Neural crest cell (in vitro differentiated cells): ENCODE measurements at places on chromosomes 16 and 17.

GRCh38 chr16:17998550-17998949 lies 338.0 kb downstream of the NPIPA8 start:
- no peaks in the 10 kb centered on the region for H3K4me1 ChIP-seq
- no peak overlapping the region for H3K27ac ChIP-seq
- peaks cover 20% of the 10 kb centered on the region for H3K27me3 ChIP-seq
- H3K36me3 ChIP-seq: no peaks in the 10 kb centered on the region
- DNase-seq: no peak
- no peak overlapping the region for H3K4me3 ChIP-seq

GRCh38 chr16:84868829-84869472 lies 49.2 kb downstream of the CRISPLD2 start:
- H3K4me1 ChIP-seq: peaks cover 22% of the 10 kb centered on the region
- no peak for DNase-seq
- H3K27ac ChIP-seq: no peak overlapping the region
- no peak overlapping the region for H3K4me3 ChIP-seq

DNA sequence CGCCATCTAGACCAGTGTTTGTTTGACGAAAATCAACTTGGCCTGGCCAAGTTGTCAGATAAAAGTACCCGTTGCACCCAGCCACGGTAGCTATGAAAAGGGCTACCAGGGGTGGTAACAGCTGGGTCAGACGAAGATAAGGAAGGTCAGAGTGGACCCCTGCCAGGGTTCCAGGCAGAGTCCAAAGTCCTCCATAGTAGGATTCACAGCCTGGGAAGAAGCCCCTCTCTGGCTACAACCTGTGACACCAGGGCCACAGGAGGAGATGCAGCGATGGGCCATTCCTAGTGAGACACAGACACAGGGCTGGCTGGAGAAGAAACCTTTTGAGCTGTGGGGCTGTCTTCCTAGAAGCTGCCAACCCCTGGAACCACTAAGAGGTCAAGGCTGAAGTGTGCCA lies 39.3 kb downstream of the MEAK7 start:
- H3K4me3 ChIP-seq: no peak overlapping the region
- no peak overlapping the region for H3K27ac ChIP-seq
- H3K4me1 ChIP-seq: peaks cover 4% of the 10 kb centered on the region

DNA sequence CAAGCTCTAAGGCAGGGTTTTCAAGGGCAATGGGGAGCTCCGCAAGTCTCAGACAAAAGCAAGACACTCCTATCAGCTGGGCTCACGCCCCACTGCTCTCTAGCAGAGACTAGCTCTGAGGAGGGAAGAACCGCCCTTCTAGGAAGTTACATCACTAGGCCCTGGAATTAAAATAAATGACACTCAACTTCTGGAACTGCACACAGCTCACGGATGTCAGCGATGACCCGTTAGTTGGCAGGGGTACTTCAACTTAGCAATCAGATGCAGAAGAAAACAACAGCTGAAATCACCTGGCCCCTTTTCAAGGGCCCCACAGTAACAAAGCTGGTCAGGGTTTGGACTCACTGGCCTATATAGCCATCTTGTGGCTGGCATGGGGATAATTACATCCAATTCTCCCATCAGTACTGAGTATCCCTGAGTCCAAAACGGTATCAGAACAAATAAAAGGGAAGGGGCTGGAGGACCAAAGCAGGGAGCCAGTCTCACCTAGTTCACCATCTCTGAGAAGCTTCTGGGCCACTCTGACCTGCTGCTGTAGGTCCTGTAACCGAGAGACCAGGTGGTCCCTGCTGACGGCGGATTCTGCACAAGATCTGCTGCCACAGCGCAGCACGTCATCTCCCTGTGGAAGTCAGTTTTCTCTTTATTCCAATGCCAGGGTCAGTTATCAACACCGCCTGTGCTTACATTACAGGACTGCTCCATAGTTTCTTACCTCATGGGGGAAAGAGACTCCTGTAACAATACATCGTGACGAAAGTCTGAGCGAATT lies 22.2 kb downstream of the SERPINF1 start:
- DNase-seq: no peak
- H3K36me3 ChIP-seq: peaks cover 4% of the 10 kb centered on the region
- H3K4me1 ChIP-seq: peaks cover 3% of the 10 kb centered on the region
- no peaks in the 10 kb centered on the region for H3K27me3 ChIP-seq

GRCh38 chr16:68685685-68686478 lies 40.8 kb downstream of the CDH3 start:
- no peaks in the 10 kb centered on the region for H3K4me1 ChIP-seq
- H3K27ac ChIP-seq: no peak overlapping the region
- H3K27me3 ChIP-seq: no peaks in the 10 kb centered on the region
- DNase-seq: no peak
- no peak overlapping the region for H3K4me3 ChIP-seq

GRCh38 chr17:9217151-9218056 lies 196.1 kb downstream of the NTN1 start:
- H3K27ac ChIP-seq: peak overlapping the region; percentile 89
- H3K36me3 ChIP-seq: peaks cover 18% of the 10 kb centered on the region
- H3K4me3 ChIP-seq: no peak overlapping the region
- DNase-seq: no peak

GRCh38 chr17:15289285-15290183 lies 24.4 kb upstream of the PMP22 start:
- no peak for DNase-seq
- peaks cover 10% of the 10 kb centered on the region for H3K4me1 ChIP-seq
- peak overlapping the region; percentile 31 for H3K27ac ChIP-seq
- H3K4me3 ChIP-seq: no peak overlapping the region
- no peaks in the 10 kb centered on the region for H3K27me3 ChIP-seq

DNA sequence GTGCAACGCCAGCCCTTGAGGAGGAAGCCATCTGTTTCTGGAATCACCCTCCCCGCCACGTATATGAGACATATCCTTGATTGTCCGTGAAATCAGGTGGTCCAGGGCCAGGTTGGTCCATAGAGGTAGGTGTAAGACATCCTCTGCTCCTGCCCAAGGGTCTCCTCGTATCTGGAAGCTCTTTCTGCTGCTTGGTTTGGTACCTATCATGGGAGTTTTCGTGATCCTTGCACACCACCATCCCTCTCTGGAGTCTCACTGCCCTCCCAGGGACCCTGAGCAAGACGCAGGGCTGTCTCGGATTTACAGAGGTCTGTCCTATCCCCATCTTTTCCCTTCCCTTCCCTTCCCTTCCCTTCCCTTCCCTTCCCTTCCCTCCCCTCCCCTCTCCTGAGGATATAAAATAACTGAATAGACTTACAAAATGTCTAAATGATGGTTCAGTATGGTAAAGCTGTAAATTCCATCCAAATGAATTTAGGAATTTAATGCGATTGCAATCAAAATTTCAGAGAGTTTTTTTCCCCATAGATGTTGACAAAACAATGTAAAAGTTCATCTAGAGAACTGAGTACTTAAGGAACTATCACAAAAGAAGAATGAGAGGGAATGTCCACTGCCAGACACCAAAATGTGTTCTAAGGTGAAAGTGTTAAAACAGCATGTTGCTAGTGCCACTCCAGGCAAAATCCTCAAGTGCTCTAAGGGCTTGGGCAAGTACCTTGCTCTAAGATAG lies 2.0 kb upstream of the CCDC42 start:
- H3K27ac ChIP-seq: no peak overlapping the region
- peak overlapping the region; percentile 88 for H3K4me3 ChIP-seq
- H3K27me3 ChIP-seq: peaks cover 16% of the 10 kb centered on the region
- H3K36me3 ChIP-seq: no peaks in the 10 kb centered on the region
- H3K4me1 ChIP-seq: peaks cover 14% of the 10 kb centered on the region
- no peak for DNase-seq

DNA sequence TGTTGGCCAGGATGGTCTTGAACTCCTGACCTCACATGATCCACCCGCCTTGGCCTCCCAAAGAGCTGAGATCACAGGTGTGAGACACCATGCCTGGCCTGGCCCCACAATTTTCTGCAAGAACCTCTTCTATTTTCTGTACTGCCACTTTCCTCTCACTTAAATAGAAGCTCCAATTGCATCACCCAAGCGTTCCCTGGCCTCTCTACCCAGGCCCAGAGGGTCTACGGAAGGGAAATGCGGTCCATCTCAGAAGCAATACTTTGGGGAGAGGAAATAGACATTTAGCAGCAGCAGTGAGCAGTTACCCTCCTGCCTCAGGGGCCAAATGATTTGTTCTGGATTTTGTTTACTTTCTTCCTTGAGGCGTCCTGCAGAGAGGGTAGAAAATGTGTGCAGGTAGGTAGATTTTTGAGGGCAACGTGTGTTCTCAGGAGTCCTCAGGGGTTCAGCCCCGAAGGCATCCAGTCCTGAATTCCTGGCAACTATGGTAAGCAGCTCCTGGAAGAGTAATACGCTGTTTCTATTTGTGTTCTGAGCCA lies 11.0 kb downstream of the SLC6A4 start:
- H3K27me3 ChIP-seq: peaks cover 11% of the 10 kb centered on the region
- no peak overlapping the region for H3K27ac ChIP-seq
- peaks cover 49% of the 10 kb centered on the region for H3K4me1 ChIP-seq
- H3K36me3 ChIP-seq: no peaks in the 10 kb centered on the region
- no peak for DNase-seq
- H3K4me3 ChIP-seq: no peak overlapping the region

- peaks cover 5% of the 10 kb centered on the region for H3K36me3 ChIP-seq
- peaks cover 5% of the 10 kb centered on the region for H3K4me1 ChIP-seq
- H3K27ac ChIP-seq: no peak overlapping the region
- no peak for DNase-seq
- H3K4me3 ChIP-seq: no peak overlapping the region
Observed at GRCh38 chr17:78224231-78225087, 7.0 kb upstream of the TMEM235 start.

DNA sequence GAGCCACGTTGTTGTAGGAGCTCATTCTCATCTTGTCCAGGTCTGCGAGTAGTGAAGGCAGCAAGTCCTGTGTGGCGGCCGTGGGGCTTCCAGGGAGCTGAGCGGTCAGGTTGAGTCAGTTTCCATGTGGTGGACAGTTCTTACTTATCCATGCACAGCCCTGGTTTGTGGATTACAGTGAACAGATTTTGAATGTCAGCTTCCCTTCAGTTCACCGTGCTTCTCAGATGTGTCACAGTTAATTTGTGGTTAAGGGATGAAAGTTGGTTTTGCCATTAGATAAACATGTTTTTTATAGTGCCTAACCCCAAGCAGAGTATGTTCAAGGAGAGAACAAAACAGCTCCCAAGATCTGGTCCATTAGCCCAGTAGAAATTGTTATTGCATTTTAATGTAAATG lies 103.1 kb downstream of the RPTOR start:
- peaks cover 7% of the 10 kb centered on the region for H3K36me3 ChIP-seq
- DNase-seq: no peak
- H3K27ac ChIP-seq: peak overlapping the region; percentile 72
- peaks cover 49% of the 10 kb centered on the region for H3K4me1 ChIP-seq
- H3K4me3 ChIP-seq: no peak overlapping the region

GRCh38 chr17:41555105-41555887 lies 16.6 kb downstream of the KRT9 start:
- peaks cover 14% of the 10 kb centered on the region for H3K27me3 ChIP-seq
- H3K27ac ChIP-seq: no peak overlapping the region
- no peaks in the 10 kb centered on the region for H3K36me3 ChIP-seq
- no peak for DNase-seq

GRCh38 chr16:1953734-1954133 lies 755 bp downstream of the RPL3L start:
- DNase-seq: no peak
- no peak overlapping the region for H3K27ac ChIP-seq
- H3K4me1 ChIP-seq: peaks cover 5% of the 10 kb centered on the region
- H3K27me3 ChIP-seq: no peaks in the 10 kb centered on the region

GRCh38 chr17:60231234-60231633 lies 81.5 kb downstream of the CA4 start:
- no peak overlapping the region for H3K27ac ChIP-seq
- H3K4me1 ChIP-seq: peaks cover 10% of the 10 kb centered on the region
- DNase-seq: no peak
- H3K4me3 ChIP-seq: no peak overlapping the region

DNA sequence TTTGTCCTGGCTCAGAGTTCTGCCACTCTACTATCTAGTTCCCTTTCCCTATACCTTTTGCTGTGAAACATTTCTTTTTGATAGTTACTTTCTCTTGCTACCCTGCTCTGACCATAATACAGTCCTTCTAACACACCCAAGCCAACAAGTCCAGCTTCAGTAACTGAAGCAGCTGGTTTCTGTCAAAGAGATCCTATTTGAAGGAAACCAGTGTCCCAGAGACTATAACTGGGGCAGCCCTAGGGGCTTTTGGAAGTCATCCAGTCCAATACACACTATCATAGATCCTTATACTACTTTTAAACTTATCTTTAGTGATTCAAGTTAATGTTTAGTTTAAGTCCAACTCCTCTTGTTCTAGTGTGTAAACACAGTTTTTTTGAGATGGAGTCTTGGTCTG lies 17.3 kb upstream of the DHRS13 start:
- peaks cover 17% of the 10 kb centered on the region for H3K36me3 ChIP-seq
- H3K27me3 ChIP-seq: no peaks in the 10 kb centered on the region
- no peaks in the 10 kb centered on the region for H3K4me1 ChIP-seq

- DNase-seq: no peak
- peaks cover 50% of the 10 kb centered on the region for H3K4me1 ChIP-seq
- no peaks in the 10 kb centered on the region for H3K27me3 ChIP-seq
Observed at GRCh38 chr17:38358586-38359513, 7.2 kb downstream of the SOCS7 start.

- no peaks in the 10 kb centered on the region for H3K27me3 ChIP-seq
- no peaks in the 10 kb centered on the region for H3K4me1 ChIP-seq
- peaks cover 55% of the 10 kb centered on the region for H3K36me3 ChIP-seq
- H3K4me3 ChIP-seq: no peak overlapping the region
Observed at GRCh38 chr17:19678581-19679453, 30.3 kb downstream of the ALDH3A2 start.

GRCh38 chr17:18025945-18026776 lies 12.8 kb downstream of the ATPAF2 start:
- peaks cover 12% of the 10 kb centered on the region for H3K4me1 ChIP-seq
- H3K4me3 ChIP-seq: no peak overlapping the region
- no peak overlapping the region for H3K27ac ChIP-seq
- no peaks in the 10 kb centered on the region for H3K36me3 ChIP-seq

- H3K4me1 ChIP-seq: peaks cover 14% of the 10 kb centered on the region
- no peak overlapping the region for H3K4me3 ChIP-seq
- no peaks in the 10 kb centered on the region for H3K27me3 ChIP-seq
- H3K27ac ChIP-seq: no peak overlapping the region
- no peak for DNase-seq
Observed at GRCh38 chr16:56797861-56798260, 67.1 kb upstream of the SLC12A3 start.

GRCh38 chr16:66300501-66300900 lies 66.0 kb upstream of the CDH5 start:
- no peak overlapping the region for H3K27ac ChIP-seq
- DNase-seq: no peak
- no peaks in the 10 kb centered on the region for H3K27me3 ChIP-seq
- peaks cover 3% of the 10 kb centered on the region for H3K36me3 ChIP-seq

DNA sequence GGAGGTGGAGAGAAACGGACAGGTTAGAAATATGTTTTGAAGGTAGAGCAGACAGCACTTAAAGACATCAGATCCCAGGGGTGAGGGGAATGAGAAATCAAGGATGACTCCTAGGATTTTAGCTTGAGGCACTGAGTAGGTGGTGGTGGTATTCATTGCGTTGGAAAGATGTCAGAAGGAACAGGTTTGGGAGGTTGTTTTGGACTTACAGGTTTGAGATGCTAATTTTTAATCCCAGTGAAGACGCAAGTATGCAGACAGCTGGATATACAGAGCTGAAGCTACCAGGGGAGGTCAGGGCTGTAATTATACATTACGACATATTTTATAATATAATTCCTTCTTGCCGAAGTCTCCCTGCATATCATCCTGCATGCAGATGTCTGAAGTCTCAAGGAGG lies 433.3 kb downstream of the XYLT1 start:
- no peak overlapping the region for H3K27ac ChIP-seq
- no peak for DNase-seq
- peaks cover 13% of the 10 kb centered on the region for H3K27me3 ChIP-seq
- no peaks in the 10 kb centered on the region for H3K36me3 ChIP-seq
- H3K4me3 ChIP-seq: no peak overlapping the region
- no peaks in the 10 kb centered on the region for H3K4me1 ChIP-seq

GRCh38 chr16:27460663-27461482 lies 58.9 kb downstream of the IL21R start:
- no peak overlapping the region for H3K27ac ChIP-seq
- H3K4me3 ChIP-seq: no peak overlapping the region
- H3K36me3 ChIP-seq: peaks cover 7% of the 10 kb centered on the region
- H3K27me3 ChIP-seq: no peaks in the 10 kb centered on the region
- H3K4me1 ChIP-seq: peaks cover 6% of the 10 kb centered on the region
